ENCODE measurements at places on chromosomes 6 and 20. TPM values are rescaled to one million over a fixed set of nuclear protein-coding genes. Genes with fewer than 3 reads are reported as not detected.

DNA sequence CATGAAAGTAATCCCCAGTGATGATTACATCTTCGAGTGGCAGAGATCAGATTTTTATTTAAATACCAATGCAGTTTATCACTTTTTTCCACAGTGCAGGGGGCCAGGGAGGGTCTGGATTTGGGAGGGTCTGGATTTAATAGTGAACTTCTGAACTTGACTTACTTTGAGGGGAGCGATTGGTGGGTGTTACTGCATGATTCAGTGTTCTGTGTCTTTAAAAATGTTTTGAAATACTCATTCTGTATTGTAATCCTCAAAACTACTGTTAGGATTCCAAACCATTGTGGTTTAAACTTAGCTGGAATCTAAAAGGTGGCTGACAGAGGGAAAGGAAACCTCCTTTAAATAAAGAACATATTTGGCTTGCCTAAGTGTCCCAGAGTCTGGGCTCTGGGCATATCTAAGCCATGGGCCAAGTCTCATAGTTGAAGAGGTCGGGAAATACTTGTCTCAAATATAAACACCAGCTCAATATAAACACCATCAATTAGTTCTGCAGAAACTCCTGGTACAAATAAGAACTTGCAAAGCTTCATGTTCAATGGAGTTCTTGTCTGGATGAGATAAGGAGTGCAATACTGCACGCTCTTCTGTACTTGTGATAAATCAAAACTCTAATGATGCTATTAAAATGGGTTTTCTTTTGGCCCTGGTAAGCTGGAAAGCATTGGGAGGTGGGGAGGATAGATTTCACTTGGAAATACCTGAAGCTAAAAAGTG lies 14.4 kb downstream of the JARID2 start:
- DNase-seq: no peak

DNA sequence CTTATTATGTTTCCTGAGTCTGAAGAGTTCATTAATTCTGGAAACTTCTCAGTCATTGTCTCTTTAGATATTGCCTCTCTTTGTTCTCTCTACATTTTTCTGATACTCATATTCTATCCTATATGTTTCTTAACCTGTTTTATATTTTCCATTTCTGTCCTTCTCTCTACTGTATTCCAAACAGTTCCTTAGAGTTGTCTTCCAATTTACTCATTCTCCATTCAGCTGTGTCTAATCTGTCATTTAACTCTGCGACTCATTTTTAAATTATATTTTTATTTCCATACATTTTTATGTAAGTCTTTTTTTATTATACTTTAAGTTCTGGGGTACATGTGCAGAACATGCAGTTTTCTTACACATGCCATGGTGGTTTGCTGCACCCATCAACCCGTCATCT lies 251.8 kb downstream of the NRN1 start:
- no peak for DNase-seq

- DNase-seq: no peak
These were observed 13.0 kb upstream of the GRM4 start for GRCh38 chr6:34158876-34159275.

- no peak for DNase-seq
These were observed 412.1 kb downstream of the QKI start for GRCh38 chr6:163826629-163827028.

- DNase-seq: peak; percentile 60
These were observed 778 bp downstream of the PSMG4 start for GRCh38 chr6:3259491-3259958.

The GLP1R gene
- total RNA-seq: 10.3 TPM

Data from left cardiac atrium (tissue), 4 donors.